ENCODE measurements at places on chromosomes 11 and 22.
A peak's percentile ranks its signal among the peaks of the same experiment; 100 is the strongest.

- no peak for DNase-seq
Observed at GRCh38 chr22:40838486-40838885, 18.0 kb downstream of the ST13 start.

DNA sequence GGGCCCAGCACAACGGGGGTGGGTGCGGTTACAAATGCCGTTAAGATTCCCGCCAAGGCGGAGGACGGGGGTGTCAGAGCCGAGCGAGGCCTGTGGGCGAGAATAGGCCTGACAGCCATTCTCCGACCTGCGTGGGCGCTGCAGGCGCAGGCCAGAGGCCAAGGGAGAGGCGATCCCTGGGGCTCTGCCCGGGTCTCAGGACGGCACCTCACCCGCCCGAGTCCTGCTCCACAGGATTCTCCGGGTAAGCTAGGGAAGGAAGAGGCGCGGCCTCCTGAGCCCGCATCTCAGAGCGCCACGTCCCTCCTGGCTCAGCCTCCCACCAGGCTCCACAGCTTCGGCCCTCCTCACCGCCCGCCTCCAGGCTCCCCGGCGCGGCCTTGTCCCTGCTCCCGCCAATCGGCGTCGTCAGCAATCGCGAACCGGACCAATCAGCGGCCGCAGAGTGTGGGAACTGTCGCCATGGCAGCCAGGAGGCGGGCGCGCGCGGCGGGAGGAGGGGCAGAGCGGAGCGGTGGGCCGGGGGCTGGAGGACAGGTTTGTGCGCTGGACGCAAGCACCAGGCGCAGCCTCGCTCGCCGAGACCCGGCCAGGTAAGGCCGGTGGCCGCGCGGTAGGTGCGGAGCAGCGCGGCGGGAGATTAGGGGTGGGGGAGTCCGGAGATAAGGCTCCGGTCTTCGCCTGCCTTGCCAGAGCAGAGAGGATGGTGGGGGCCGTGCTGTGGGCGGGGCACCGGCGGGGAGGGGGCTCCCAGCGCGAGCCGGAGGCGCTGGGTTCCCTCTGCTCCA, at the start of gene NUCB2:
Gene NUCB2, plus strand, starts transcription at position 504 of the 788 bp plus-strand sequence. CDS start 18,585 bp downstream, outside the sequence.
- DNase-seq, result peak; percentile 98

DNA sequence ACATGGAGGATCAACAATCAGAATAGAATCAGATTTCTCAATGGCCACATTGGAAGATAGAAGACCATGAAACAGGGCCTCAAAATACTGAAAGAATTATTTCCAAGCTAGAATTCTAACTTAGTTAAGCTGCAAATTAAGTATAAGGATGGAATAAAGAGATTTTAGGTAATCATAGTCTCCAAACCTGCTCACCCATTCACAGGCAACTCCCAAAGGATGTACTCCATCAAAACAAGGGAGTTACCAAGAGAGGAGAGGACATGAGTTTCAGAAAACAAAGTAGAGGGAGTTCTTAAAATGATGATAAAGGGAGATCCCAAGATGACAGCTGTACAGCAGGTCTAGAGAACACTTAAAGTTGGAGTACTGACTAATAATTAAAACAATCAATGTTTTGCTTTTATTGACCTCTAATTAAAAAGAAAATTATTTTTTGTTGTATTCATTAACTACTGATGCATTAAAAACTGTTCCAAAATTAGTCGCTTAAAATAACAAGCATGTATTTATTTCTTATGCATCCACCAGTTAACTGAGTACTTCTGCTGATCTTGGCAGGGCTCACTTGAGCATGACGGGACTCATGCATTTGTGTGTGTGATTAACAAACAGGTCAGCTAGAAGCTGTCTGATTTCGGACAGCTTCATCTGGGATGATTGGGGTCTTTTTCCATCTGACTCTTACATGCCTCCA, 95.6 kb downstream of the CD44 start:
- DNase-seq, result no peak

GRCh38 chr11:94504689-94505293, 7.5 kb upstream of the C11orf97 start:
- peak; percentile 68 for DNase-seq

Data from hepatocyte (in vitro differentiated cells).